Adipocyte (in vitro differentiated cells): ENCODE measurements at places on chromosomes 1 and 21.

DNA sequence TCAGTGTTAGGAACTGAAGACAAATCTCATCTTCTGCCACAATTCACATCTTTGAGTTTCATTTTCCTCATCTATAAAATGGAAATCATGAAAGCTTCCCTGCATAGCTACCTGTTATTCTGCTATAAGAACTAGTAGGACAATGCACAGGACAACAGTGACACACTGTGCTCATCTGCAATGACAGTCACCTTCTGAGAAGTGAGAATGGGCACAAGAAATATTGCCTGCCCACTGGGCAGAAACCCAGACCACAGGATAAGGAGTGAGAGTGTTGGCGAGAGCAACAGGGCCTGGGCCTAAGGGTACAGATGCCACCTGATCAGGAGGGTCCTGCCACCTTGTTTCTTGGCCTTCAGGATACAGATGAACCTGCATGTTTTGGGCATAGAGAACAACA, 23.3 kb upstream of the ARTN start:
- no peak for DNase-seq

- DNase-seq = no peak
These were observed 145.7 kb upstream of the TMEM51 start for GRCh38 chr1:15007842-15008241.

DNA sequence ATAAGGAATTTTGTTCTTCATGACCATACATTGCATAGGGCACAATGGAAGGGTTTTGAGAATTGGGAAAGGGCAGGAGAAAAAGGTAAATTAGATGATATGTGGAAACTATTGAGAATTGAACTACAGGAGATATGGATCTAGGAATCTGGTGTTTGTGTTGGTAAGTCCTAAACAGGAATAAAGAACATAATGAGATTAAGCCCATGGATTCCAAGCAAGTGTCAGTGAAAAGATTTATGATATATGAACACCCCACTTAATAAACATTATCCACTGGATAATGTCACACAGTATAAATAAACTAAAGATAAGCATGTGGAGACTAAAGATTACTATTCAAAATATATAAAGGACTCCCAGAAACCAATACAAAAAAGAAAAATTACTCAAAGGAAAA, 98.2 kb downstream of the TNFSF18 start:
- no peak for DNase-seq

- DNase-seq = no peak
These were observed 24.2 kb downstream of the PLEKHA6 start for GRCh38 chr1:204335533-204335932.

GRCh38 chr1:58409336-58409735, 137.2 kb downstream of the OMA1 start:
- no peak for DNase-seq

DNA sequence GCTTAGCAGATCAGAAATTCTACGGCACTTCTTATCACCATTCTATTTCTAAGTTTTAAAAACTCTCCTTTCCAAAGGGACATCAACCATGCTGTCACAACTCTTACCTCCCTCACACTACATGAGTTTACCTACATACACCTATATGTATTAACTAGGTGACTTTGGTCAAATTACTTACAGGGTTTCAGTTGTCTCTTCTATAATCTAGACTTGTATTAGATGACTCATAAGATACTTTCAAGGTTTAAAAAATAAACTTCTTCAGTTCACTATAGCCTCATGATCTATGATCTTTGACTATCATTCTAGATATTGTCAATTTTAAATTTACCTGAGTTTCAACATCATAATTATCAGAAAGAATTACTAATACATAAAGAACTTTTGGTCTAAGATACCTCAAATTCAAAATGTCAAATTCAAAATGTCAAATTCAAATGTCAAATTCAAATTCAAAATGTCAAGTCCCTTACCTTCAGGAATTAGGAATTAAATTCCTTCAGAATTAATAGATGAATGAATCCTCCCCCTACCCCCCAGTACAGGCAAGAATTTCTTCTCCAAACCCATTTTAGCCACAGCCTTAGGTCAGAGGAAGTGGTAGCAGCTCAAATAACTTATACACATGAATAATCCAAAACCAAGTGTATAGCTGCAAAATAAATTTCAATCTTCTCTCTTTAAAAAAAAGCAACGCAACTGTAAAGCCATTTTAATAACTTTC, 31.1 kb downstream of the OTUD7B start:
- no peak for DNase-seq

DNA sequence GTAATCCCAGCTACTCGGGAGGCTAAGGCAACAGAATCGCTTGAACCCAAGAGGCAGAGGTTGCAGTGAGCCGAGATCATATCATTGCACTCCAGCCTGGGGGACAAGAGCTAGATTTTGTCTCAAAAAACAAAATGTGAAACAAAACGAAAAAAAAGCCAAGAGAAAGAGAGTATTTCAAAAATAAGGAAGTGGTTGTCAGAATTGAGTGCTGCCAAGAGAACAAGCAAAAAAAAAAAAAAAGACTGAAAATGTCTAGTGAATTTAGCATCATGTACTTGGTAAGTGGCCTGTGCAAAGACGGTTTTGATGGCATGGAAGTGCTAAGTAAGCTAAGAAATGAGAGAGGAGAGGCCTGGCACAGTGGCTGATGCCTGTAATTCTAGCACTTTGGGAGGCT, 14.3 kb downstream of the KPNA6 start:
- DNase-seq = no peak

- DNase-seq = peak; percentile 11
These were observed 96.7 kb upstream of the QSOX1 start for GRCh38 chr1:180057883-180058396.

GRCh38 chr1:239293350-239294110, 92.8 kb upstream of the CHRM3 start:
- no peak for DNase-seq

- DNase-seq = no peak
These were observed 74.3 kb downstream of the POFUT2 start for GRCh38 chr21:45213392-45213791.

GRCh38 chr1:112513112-112513870, 4.5 kb downstream of the WNT2B start:
- no peak for DNase-seq

GRCh38 chr1:234900595-234900994, 228.0 kb downstream of the TOMM20 start:
- no peak for DNase-seq

- no peak for DNase-seq
These were observed 35.4 kb downstream of the VPS45 start for GRCh38 chr1:150102986-150103385.

DNA sequence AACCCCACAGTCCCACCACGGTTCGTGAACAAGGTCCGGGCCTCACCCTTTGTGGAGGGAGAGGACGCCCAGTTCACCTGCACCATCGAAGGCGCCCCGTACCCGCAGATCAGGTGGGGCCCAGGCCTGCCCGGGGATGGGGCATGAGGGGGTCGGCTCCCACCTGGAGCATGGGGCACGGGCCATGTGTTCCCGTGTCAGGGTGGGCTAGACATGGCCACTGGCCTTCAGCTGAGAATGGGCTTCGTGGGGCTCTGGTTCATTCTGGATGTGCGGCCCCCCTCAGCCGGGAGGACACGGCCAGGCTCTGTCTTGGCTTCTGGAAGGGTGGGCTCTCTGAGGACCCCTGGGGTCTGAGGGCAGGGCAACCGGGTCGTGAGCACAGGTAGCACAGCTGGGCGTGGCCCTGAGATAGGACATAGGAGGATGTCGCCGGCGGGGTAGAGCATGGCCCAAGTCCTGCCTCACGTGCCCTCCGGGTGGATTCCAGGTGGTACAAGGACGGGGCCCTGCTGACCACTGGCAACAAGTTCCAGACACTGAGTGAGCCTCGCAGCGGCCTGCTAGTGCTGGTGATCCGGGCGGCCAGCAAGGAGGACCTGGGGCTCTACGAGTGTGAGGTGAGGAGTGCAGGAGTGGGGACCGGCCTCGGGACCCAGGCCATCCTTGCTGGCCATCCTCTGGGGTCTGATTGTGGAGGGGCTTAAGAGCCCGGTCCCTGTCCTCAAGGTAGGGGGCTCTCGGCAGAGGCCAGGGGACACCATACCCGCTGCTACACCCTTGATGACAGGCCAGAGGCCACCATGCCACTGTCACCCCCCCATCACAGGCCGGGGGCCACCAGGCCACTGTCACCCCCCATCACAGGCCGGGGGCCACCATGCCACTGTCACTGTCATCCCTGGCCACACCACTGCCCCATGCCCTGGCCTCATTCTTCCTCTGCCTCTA, 55.5 kb downstream of the TRIM11 start:
- DNase-seq = no peak

GRCh38 chr1:26790551-26790953, 2.8 kb downstream of the PIGV start:
- DNase-seq = no peak

- DNase-seq = no peak
These were observed 55.2 kb downstream of the NENF start for GRCh38 chr1:212487774-212488435.

GRCh38 chr1:30190511-30191153, 532.8 kb downstream of the MATN1 start:
- no peak for DNase-seq

- DNase-seq = no peak
These were observed 48.1 kb downstream of the PRKCZ start for GRCh38 chr1:2098301-2098698.

GRCh38 chr1:41500781-41501518, 16.5 kb upstream of the EDN2 start:
- no peak for DNase-seq

GRCh38 chr1:244304656-244305055, 147.1 kb downstream of the ADSS2 start:
- no peak for DNase-seq

DNA sequence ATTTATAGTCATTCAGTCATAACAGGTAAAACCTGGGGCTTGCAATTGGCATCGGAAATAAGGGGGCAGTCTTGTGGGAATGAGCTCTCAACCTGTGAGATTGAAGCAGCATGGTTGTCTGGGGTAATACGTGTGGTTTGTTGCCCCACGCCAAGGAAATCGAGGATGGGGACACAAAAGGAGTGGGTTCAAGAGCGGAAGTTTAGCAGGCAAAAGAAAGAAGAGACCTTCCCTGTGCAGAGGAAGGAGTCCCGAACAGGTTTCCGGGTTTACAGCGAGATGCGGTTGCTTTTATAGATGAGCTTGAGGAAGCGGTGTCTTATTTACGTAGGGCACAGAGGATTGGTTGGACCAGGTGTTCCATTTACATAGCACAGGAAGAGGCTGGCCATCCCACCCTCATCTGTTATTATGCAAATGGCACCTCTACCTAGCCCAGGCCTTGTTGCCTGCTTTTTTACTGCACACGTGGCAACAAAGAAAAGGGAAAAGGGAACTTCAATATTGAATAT, 37.3 kb downstream of the IFNAR1 start:
- no peak for DNase-seq

DNA sequence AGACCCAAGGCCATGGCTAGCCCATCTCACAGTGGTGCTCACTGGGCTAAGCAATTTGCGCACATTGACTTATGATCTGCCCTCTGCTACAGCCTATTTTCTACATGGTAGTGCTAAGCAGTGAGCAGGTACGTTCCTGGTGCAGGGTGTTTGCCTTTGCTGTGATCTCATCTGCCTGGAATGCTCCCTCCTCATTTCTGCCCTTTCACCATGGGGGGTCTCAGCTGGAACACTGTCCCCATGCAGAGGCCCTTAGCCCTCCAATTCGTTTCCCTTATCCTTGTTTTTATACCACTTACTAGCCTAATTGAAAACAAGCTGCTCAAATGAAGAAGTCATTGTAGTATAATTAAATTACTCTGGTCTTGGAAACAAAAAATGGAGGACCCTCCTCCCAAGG, 2.0 kb upstream of the B3GALT5 start:
- no peak for DNase-seq

DNA sequence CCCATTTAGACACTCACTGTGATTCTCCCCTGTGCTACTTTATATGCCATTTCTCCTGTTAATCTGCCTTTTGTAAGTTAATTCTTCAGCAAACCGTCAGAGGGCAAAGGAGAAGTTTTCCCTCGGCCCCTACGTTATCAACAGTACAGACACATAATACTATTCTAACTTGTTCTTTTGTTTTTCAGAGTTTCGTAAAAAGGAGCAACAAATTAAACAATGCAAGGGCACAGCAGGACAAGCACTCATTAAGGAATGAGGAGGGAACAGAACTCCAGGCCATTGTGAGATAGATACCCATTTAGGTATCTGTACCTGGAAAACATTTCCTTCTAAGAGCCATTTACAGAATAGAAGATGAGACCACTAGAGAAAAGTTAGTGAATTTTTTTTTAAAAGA, 32.3 kb downstream of the CNN3 start:
- no peak for DNase-seq

- no peak for DNase-seq
These were observed 208 bp upstream of the BARHL2 start for GRCh38 chr1:90717356-90717664.

GRCh38 chr1:24594328-24594598, 38.4 kb downstream of the NCMAP start:
- DNase-seq = no peak

GRCh38 chr1:118317842-118318614, 133.0 kb upstream of the SPAG17 start:
- no peak for DNase-seq

DNA sequence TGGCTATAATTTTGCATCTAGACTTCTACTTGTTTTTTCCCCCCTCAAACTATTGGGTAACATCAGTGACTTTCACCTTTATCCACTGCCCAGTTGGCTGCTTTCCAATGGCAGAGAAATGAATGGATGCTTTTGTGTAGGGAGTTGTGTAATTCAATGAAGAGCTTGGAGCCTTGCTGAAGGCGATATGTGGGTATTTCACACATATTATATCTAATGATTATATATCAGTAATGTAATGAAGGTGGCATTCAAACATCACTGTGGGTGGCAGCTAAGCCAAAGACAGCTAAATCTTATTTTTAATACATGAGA, 81.2 kb downstream of the TGFB2 start:
- peak; percentile 39 for DNase-seq

DNA sequence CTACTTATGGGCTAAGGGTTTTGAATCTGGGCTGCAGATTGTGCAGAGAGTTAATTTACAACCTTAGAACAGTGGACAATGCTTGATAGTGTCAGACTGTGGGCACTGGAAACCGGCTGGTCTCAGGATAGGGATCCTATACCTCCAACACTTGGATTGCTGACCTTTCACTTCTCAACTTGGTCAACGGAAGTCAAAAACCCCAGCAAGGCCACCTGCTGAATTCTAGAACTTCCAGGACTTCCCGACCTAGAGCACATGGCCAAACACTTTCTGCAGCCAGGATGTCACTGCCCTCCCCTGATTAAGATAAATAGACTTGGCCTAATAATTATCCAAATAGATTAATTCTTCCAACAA, 336 bp upstream of the DENND2D start:
- no peak for DNase-seq

- peak; percentile 24 for DNase-seq
These were observed 1.1 kb downstream of the RGS16 start for GRCh38 chr1:182602935-182603645.

DNA sequence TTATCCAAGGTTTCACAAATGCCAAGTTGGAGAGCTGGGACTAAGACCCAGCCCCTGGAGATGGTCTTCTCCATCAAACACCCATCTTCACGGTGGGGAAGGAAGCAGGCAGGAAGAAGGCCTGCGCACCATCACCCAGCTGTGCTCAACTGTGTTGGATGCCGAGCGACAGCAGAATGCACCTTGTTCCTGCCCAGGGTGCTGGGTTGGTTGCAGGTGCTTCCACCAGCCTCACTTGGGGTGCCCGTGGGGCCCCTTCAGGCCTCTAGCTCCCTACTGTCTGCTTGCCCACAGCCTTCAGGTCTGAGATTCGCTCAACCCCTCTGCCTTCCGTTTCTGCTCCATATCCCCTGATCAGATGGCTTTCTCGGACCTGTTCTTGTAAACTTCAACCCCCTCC, 42.5 kb downstream of the OLFML2B start:
- no peak for DNase-seq
